ENCODE measurements at places on chromosomes 1 and 21.

GRCh38 chr1:114755006-114755931 lies 2.5 kb downstream of the CSDE1 start:
- peak; percentile 3 for DNase-seq

DNA sequence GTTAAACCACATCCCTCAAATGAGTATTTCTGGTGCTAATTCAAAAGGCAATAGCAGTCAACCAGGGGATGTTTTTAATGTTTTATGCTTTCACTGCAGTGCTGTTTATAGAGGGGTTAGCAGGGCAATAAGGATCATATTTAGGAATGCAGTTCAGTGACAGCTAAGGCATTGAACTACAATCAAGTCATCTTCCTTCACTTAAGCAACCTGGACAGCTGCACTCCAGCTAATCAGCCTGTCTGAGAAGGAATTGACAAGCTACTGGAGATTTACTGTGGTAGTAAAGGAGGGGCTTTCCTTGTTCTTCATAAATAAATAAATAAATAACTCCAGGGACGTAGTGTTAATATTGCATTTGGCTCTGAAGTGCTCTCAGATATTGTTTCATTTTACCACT lies 93.9 kb downstream of the DAB1 start:
- peak; percentile 11 for DNase-seq

DNA sequence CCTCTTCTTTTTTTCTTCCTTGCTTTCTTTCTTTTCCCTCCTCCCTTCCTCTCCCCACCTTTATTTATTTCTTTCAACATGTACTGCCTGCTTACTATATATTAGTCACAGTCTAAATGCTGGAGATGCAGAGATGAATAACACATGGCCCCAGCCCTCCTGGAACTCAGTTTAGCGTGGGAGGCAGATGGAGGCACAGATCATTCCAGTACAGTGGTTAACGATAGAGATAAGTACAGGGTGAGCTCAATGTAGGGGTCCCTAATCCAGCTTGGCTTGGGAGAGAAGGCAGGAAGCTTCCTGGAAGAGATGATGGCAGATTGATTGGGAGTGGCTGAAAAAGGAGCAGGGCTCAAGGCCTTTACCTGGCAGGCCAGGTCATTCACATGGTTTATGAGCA lies 55.6 kb upstream of the PPP2R5A start:
- DNase-seq = peak; percentile 58

DNA sequence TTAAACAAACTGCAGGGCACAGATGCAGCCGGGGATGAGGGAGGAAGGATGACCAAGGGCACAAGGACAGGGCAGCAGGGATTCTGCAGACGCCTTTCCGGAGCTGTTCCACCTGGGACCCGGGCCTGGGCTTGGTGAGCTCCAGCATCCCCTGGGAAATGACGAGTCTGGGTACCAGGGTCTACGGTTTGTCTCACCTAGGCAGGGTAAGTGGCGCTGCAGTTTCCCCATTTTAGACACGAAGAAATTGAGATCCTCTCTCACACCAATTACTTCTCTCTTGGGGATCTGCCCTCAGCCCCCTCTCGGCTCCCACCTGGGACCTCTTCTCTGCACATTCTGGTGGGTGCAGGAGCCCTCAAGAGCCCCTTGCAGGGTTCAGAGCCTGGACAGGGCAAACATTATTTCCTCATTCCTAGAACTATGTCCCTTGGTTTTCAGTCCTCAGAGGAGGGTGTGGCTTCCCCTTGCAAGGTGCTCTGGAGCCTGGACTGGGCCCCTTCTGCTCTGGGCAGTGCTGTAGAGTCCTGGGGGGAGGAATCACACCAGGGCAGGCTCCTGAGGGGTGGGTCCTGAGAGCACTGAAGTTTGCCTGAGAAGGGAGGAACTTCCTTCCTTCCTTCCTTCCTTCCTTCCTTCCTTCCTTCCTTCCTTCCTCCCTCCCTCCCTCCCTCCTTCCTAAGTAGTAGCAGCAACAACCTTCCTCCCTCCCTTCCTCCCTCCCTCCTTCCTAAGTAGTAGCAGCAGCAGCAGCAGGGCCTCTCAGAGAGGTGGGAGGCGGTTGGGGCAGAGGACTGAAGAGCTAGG lies 16.0 kb downstream of the RAP1GAP start:
- DNase-seq = no peak

- peak; percentile 60 for DNase-seq
These were observed 20.3 kb downstream of the NEK2 start for GRCh38 chr1:211654838-211655787.

DNA sequence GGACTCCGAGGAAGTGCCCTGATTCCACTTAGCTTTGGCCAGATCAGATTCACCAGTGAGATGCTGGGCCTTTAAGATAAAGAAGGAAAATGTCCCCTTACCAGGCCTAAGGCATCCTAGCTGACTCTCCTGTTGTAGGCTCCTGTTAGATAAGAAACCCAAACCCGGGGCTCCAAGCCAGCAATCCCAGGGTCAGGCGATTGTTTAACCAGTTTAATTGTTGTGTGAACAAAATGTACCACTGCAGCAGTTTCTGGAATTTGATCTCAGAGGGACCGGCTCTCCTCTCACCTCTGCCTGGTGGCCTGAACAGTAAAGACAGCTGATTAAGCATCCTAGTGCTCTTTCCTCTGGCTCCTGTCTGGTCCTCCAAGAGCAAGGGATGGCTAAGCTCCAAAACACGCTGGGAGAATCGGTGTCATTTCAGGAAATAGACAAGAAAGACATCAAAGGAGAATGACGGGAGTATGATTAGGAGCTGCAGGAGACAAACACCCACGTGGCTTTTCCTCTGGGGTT lies 9.3 kb upstream of the KLHDC8A start:
- DNase-seq = no peak

DNA sequence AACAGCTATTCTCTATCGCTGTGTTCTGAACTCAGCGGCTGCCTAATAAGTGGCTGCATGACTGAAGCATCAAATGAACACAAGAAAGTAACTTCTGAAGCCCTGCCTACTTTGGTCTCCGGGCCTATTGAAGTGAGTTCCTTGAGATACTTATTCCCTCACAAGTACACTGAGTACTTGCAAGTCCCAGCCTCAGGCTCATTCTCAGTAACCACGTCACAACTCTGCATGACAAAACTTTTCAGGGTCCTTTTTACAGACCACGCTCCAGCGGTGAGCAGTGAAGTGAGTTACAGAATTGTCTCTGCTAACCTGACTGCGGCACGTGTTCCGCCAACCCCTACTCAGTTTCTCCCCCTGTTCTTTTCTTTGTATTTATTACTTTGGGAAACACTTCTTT lies 1342.7 kb upstream of the ADGRL4 start:
- DNase-seq = no peak

DNA sequence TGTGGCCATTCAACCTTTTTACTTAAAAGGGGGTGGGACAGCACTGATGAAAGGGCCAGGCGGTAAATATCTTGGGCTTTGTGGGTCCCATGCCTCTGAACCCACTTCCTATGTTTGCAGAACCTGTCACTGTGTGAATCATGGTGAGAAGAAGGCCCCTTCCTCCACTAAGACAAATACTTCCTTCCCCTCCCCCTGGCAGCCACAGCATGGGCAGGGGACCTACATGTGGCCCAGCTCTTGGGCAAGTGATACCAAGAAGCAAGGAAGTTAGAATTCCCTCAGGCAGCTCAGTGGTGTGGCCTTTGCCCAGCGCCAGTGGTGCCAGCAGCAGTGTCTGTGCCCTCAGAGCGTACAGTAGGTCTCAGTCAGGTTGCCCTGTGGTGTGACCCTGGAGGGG lies 168.6 kb downstream of the TRIM33 start:
- DNase-seq = no peak

DNA sequence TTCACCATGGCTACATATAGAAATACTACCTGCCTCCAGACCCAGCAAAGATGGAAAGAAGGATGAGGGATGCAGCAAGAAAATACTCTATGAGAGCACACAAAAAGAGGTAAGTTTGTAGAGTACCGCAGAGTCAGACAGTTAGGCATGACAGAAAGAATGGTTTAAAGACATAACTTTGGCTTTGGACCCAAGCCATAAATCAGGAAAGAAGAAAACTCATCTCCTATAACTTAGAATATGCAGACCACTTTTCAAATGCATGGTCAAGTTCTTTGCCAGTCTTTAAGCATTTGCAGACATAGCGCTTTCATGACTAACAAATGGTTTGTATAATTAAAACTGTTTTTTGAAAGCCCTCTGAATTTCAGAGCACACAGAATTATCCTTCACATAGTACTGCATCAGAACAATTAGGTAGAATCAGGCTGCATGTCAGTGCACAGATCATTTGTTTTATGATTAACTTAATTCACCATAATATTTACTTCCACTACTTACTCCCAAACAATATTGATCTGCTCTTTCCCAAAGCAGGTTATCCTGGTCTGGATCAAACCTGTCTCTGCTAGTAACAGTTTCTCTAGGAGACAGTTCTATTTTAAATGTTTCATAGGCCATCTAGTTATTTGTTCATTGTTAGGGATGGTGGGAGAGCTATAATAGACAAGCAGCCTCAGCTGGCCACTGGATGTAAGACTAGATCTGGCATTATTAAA lies 280.7 kb upstream of the NR5A2 start:
- no peak for DNase-seq

DNA sequence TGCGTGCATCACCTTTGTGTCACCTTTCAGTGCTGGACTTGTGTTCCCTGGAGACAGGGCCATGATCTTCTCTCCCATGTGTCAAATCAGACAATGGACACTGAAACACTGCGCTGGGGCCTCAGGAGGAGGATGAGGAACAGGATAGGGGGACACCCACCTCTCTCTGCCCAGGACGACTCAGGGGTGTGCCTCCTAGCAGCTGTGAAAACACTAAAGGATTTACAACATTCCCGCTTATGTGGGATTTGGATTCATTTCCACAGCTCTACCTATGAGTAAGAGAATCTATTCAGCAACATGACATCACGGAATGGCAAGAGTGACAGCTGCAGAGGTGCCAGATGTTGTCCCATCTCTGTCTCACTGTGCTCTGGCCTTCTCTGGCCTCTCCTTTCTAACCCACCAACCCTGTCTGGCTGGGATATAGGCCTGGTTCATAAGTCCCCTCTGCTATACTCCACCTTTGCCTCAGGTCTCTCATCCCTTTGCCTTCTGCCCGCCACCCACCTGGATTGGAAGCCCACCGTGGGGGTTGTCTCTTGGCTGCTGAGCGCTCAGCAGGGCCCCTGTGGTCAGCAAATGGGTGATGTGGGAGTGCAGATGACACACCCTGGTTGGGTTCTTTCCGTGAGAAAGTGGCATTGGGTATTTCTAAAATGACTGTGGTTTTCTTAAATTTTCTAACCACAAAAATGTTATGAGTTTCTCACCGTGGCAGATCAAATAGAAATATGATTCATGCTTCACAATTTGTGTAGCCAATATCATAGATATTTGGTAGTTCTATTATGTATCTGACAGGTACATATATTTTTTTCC lies 47.1 kb upstream of the TLR5 start:
- no peak for DNase-seq

- no peak for DNase-seq
These were observed 24.8 kb downstream of the S1PR1 start for GRCh38 chr1:101261623-101262022.

- DNase-seq = no peak
These were observed 2.0 kb downstream of the RCSD1 start for GRCh38 chr1:167631936-167632614.

DNA sequence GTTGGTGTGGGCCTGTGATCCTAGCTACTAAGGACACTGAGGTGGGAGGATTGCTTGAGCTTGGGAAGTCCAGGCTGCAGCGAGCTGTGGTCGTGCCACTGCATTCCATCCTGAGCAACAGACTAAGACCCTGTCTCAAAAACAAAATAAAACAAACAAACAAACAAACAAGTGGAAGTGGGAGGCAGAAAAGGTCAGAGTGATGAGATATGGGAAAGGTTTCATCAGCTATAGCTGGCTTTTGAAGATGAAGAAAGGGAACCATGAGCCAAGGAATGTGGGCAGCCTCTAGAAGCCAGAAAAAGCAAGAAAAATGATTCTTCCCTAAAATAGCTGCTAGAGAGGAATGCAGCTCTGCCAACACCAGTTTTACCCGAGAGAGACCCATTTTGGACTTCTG lies 10.6 kb upstream of the NUCKS1 start:
- no peak for DNase-seq

DNA sequence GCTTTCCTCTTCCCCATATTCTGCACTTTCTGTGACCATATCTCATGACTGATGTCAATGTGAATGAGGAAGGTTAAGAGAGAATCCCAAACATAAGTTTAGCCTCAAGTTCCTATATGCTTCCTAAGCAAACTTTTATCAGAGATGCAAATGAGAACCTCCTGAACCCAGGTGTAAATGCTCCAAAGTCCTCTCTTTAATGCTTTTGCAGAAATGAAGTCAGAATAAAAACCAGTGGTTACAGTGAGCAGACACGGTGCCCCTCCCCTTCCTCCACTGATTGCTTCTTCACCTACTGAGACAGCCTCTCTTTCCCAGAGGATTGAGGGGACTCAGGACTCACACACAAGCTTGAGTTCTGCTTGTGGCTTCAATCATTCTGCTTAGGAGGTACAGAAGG lies 11.6 kb upstream of the PIGC start:
- no peak for DNase-seq

- no peak for DNase-seq
These were observed 53.5 kb upstream of the SLC22A15 start for GRCh38 chr1:115922801-115923200.

DNA sequence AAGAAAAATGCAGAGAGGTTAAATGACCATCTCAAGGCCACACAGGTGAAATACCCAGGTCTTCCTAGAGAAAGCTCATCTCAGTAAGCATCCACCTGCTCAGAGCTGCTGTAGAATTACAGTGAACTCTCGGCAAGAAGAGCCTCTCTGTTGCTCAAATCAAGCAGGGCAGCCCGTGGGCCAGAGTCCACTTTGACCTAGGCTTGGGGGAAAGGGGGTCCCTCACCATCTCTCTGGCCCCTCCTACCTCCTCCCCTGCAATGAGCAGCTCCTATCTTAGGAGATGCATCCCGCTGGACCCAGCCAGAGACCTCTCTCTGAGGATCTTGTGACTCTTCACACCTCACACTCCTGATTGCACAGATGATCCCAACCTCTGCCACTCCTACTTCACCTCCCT lies 364.7 kb downstream of the PTPRU start:
- DNase-seq = no peak

GRCh38 chr1:61004262-61005003 lies 77.9 kb upstream of the NFIA start:
- DNase-seq = no peak

DNA sequence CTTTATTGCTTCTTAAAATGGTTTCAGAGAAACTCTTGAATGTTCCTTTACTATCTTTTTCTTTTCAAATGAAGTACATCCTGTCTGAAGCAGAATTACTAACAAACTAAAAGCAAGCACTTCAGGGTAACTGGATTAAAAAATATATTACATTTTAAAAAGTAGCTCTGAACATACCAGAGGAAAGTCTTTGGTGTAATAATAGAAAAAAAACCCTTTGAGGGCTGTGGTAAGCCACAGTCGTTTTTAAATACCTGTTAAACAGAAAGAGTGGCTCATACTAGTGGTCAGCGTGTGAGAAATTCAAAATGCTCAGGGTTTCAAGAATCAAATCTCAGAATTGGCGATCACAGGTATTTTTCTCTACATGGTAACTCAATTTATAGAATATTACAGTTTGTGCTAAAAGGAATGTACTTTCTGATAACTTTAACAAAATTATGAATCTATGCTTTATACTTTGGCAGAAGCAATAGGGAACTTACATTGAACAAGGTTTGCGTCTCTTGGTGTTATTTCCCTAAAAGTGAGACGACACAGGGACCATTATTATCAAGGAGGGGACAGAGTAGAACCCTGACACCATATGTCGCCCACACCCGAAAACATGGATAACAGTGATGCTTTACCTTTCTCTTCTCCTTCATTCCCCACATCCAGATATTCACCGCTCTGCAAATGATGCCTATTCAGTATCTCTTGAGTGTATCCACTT lies 97.0 kb upstream of the DPH5 start:
- DNase-seq = no peak

All from fibroblast of skin of left quadriceps (primary cell).